NCI-H774 (cell line): ENCODE measurements at places on chromosomes 4 and X.

GRCh38 chrX:106726485-106727437, at the start of gene RNF128:
RNF128 (plus strand) TSS chrX:106726701; CDS start chrX:106726914, 213 bp downstream.
- peak; percentile 65 for DNase-seq

- no peak for DNase-seq
Measured at GRCh38 chr4:114780205-114780604, 181.6 kb downstream of the UGT8 start.

- DNase-seq = peak; percentile 1
Measured at GRCh38 chr4:8267077-8267476, 2.5 kb upstream of the HTRA3 start.

DNA sequence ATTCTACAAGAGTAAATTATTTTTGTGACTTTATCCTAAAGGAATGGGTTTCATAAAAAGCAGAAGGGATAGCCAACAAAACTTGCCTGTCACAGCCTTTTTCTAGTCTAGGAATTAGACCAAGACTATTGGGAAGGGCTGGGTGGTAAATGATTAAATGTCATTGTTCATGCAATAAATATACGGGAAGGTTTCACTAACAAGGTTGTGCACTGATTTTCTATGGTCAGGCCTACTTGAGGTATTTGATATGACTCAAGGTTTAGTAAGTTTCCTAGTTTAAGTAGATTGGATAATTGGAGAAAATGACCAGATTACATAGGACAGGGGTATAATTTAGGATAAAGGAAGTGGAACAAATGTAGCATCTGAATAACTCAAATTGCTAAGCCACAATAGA, 249.1 kb upstream of the BMP3 start:
- no peak for DNase-seq

GRCh38 chr4:38235354-38235753, 275.2 kb downstream of the PTTG2 start:
- no peak for DNase-seq

GRCh38 chrX:87005885-87006284, 511.7 kb upstream of the KLHL4 start:
- DNase-seq = no peak

DNA sequence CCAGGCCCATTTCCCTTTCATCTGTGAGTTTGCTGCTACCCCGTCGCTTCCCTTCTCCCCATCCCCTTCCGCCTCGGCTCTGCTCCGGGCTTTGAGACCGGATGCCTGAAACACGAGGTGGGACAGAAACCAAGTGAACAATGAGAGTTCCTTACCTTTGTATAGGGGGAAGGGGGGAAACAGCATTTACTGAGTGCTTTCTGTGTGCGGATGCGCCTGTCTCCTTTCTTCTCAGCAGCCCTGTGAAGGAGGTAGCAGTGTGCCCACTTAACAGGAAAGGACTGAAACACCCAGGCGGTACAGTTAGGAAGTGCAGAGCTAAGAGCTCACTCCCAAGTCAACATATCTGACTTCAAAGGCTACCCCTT, 43.2 kb upstream of the TMSB15B start:
- no peak for DNase-seq

- DNase-seq = no peak
Measured at GRCh38 chr4:186789651-186790050, 66.0 kb upstream of the FAT1 start.

DNA sequence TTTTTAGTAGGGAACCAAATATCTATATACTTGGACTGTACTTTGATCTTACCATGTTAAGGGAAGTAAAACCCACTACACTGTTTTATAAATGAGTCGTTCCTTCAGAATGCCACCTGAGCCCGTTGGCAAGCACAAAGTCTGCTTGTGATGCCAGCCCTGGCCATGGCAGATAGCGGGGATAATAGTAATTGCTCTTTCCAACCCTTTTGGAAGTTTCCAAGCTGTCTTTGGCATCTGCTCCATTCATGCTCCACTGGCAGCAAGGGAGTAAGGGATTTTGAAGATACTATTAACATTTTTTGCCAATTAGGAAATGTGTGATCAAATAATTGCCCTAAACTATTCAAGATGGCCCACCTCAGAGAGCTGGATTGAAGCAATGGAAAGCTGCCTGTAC, 689.2 kb upstream of the SLIT2 start:
- no peak for DNase-seq

GRCh38 chr4:122914938-122915337, 7.5 kb downstream of the NUDT6 start:
- no peak for DNase-seq

DNA sequence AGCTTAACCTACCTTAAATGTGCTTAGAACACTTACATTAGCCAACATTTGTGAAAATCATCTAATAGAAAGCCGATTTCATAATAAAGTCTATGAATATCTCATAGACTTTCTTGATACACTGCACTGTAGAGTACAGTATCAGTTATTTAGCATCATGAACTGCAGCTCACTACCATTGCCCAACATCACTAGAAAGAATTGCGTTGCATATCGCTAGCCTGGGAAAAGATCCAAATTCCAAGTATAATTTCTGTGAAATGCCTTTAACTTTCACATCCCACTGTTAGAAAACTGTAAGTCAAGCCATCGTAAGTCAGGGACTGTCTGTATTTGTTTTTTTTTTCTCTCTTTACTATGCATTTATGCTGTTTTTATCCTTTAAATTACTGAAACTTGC, 918.6 kb upstream of the PABPC4L start:
- DNase-seq = no peak

GRCh38 chr4:182141061-182141460, 102.1 kb upstream of the TENM3 start:
- no peak for DNase-seq

- no peak for DNase-seq
Measured at GRCh38 chrX:71181558-71181909, 36.9 kb downstream of the NLGN3 start.

- DNase-seq = no peak
Measured at GRCh38 chrX:21590012-21590776, 67.9 kb downstream of the KLHL34 start.

- no peak for DNase-seq
Measured at GRCh38 chr4:81180916-81181315, 34.1 kb downstream of the PRKG2 start.

DNA sequence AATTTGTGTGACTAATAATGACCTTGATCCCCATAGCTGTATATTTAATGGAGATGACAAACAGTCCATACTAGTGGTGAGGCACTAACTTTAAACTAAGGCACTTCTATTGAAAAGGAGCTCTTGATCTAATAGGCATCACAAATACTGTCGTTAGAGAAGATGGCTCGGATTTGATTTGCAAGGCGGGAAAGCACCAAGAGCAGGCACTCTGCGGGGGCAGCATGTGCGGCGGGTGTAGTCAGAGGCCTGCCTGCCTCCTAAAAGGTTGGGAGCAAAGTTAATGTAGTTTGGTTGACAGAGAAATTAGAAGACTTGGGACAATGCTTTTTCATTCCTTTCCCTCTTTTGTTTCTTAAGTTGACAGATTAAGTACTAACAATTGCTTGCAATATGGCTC, 278.8 kb downstream of the CFAP299 start:
- no peak for DNase-seq

DNA sequence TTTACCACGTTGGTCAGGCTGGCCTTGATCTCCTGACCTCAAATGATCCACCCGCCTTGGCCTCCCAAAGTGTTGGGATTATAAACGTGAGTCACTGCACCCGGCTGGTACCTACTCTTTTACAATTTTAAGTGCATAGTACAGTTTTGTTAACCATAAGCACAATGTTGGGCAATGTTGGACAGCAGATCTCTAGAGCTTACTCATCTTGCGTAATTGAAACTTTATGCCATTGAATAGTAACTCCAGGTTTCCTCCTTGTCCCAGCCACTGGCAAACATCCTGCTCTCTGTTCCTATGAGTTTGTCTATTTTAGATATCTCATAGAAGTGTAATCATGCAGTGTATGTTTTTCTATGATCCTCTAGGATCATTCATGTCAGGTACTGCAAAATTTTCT, 9.3 kb upstream of the CPE start:
- DNase-seq = no peak

DNA sequence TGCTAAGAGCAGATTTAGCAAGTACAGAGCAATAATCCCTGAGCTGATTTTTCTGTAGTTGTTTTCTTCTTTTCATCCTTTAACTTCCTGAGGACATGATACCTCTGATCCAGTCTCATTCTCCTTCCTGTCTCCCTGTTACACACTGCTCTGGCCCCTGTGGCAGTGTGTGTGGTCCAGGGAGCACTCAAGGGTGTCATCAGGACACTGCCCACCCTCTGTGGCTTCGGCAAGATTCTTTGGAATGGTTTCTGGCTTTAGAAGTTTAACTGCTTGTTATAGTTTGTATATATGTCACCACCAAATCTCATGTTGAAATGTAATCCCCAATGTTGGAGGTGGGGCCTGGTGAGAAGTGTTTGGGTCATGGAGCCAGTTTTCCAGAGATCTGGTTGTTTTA, 637.3 kb downstream of the BCOR start:
- no peak for DNase-seq

DNA sequence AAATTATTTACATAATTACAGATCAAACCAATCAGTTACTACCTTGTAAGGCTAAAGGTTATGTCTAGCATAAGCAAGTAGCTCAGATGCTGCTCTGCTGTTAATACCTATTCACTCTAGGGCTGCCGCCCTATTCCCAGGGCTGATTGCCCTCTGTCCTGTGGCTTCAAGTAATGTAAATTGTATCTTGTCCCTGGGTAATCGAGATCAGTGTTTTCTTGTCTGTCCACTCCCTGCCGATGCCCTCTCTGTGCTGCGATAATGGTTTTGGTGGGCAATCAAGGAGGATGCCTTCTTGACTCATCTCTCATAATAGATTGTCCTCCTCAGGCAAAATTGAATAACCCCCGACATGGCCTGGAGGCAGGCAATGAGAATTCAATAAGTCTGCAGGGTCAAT, 641.0 kb upstream of the PITX2 start:
- no peak for DNase-seq

DNA sequence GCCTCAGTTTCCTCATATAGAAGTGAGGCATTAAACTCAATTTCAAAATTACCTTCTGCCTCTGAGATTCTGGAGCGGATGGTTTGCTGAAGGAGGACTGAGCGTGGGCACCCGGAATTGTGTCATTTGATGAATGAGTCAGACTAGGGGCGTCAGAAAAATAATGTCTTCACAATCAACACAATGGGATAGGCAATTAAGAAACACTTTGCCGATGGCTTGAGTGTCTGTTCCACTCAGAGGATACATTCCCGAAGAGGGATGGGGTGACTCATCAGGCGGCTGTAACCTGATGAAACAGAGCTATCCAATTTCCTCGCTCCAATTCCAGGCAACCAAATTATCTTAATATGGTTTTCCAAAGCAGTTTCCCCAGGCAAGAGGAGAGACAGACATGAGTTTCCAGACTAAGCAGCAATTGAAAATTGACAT, 1.2 kb upstream of the CHRNA9 start:
- DNase-seq = peak; percentile 19

DNA sequence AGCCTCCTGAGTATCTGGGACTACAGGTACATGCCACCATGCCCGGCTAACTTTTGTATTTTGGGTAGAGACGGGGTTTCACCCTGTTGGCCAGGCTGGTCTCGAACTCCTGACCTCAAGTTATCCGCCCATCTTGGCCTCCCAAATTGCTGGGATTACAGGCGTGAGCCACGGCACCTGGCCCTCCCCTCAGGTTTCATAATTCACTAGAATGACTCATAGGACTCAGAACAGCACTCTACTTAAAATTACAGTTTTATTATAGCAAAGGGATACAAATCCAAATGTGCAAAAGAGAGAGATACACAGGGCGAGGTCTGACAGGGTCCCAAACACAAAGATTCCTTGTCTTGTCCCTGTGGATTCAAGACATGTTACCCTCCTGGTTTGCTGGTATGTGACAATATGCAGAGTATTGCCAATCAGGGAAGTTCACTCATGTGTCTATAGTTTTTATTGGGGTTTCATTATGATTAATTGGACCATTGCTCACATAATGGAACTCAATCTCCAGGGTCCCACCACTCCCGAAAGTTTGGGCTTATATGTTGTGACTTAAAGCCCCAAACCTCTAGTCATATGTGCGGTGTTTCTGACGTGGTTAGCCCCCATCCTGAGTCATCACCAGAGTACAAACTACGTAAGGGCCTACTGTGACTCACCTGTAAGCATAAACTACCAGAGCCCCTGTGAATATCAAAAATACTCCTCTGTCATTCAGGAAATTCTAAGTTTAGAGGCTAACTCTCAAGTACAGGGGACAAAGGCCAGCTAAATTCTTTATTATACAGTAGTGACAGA, 5.2 kb downstream of the YIPF6 start:
- DNase-seq = no peak

GRCh38 chr4:70183168-70183939, 12.2 kb upstream of the ODAM start:
- no peak for DNase-seq

DNA sequence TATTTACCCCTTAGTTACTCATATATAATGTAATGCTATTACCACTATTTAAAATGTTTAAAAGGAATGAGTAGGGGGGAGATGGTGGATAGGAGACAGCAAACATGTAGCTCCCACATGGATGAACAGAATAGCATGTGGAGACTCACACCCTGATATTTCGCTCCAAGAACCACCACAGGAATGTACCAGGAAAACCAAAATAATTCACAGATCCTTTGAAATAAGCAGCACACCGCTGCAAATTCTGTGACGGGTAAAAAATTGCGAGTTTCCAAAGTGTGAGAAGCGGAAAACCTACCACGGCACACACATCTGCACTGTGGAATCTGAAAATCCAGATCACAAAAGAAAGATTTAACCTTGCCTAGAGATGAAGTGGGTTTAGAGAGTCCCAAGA, 428.2 kb downstream of the TLL1 start:
- no peak for DNase-seq

- DNase-seq = no peak
Measured at GRCh38 chr4:151718984-151719955, 41.5 kb downstream of the GATB start.

GRCh38 chrX:36218801-36219200, 299.3 kb downstream of the CFAP47 start:
- no peak for DNase-seq

DNA sequence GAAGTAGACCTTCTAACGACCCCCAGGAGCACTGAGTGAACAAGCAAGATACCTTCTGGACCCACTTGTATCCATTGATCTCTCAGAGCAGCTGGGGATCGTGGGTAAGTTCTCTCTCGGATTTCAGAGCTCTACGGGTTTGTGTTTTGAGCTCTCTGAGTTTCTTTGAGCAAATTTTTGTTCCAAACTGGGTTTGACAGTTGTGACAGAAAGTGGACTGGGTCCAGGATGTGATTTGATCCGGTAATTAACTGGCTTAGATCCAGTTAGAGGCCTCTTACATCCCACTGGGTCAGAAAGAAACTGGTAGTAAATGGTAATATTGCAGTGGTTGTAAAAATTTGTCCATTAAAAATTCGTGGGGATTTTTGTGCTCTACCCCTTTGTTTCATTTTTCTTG, 459.2 kb downstream of the INPP4B start:
- no peak for DNase-seq

DNA sequence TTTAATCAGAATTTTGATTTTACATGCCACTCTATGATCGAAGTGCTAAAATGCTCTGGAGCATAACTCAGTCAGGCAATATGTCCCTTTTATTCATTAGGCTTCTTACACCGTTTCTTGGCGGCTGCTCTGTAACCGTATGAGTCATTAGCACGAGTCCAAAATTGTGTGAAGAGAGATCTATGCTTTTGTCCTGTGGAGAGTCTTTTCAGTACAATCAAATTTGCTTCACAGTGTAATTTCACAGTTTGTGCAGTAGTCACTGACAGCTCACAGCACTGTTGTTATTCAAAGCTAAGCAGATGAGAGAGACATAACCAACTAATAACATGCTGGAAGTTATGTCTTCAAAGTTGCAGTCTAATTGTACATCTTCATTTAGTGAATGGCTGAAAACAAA, 167.8 kb downstream of the PCDH10 start:
- DNase-seq = no peak

- DNase-seq = no peak
Measured at GRCh38 chr4:1490654-1491327, 84.5 kb upstream of the NKX1-1 start.
